ENCODE measurements at places on chromosomes 1 and 21.

- DNase-seq, result no peak
Observed at GRCh38 chr1:173122958-173123852, 72.5 kb upstream of the TNFSF18 start.

- no peak for DNase-seq
Observed at GRCh38 chr1:84504580-84505492, 1.4 kb upstream of the SPATA1 start.

DNA sequence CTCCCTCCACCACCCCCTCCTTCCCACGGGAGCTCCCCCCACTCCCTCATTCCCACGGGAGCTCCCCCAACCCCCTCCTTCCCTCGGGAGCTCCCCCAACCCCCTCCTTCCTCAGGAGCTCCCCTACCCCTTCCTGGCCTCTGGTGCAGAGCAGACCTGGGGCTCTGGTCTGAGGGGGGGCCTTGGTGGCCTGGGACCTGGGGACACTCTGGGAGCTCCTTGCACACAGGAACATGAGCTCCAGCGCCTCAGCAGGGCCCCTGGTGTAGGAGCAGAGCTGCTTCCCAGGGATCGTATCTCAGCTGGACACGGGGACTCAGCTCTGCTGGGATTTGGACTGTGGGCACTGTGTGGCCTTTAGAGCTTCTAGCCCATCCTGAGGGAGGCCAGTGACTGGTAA is 19.7 kb upstream of the PRSS38 start:
- DNase-seq, result no peak

- no peak for DNase-seq
Observed at GRCh38 chr1:26045722-26046245, at the start of gene SLC30A2. Gene SLC30A2 (minus strand): TSS chr1:26046118. CDS start chr1:26045896, 222 bp downstream.

DNA sequence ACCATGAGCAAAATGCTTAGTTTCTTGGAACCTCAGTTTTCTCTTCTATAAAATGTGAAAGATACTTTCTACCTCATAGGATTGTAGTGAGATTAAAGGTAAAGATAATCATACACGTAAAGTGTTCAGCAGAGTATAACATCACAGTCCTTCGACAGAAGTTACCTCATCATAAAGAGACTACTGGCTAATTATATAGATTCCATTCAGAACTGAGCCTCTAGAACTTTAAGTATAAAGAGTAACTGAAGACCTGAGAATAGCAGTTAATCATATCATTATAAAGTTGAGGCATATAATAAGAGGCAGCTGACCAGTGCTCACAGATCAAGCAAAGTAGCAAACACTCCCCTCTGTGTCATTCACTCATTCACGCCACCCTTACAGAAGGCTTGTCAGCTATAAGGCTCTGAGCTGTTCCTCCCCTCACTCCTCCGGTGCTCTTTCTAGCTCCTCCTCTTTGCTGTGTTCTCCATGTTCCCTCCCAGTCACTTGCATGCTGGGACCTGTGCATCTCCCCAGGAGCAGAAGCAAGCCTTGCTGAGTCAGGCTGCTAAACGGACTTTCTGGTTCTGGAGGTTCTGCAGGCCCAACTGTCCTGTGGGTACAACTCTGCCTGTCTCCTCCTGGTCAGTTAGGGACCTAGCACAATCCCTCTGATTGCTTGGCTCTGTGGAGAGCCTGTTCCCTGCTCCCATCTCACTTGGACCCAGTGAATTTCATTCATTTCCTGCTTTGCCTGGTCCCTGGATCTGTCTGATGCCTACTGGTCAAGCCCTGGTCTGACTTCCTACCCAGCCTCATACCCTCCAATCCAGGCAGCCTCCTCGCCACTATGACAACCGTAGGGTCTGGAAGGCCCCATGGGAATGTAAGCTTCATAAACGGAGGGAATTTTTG is 28.3 kb upstream of the LY9 start:
- DNase-seq, result no peak

DNA sequence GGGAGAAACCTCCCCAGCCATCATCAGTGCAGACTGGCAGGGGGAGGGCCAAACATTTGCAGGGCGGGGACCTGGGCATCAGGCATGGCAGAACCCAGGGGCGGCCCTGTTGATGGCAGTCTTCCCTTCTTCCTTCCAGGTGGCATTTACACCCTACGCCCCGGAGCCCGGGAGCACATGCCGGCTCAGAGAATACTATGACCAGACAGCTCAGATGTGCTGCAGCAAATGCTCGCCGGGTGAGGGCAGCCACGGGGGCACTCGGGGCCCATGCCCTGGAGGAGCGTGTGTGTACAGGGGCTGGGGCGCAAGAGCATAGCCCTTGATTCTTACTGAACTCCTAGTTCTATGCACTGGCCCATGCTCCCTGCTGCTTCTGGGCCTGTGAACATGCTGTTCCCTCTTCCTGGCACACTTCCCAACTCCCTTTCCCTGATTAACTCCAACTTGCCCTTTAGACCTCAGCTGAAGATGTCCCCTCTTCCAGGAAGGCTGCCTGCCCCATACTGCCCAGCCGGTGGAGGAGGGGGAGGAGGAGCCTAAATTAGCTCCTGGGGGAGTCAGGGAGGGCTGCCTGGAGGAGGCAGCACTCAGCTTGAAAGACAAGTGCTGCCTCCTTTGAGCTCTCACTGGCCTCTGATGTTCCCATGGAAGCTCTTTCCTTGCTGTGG is 22.0 kb downstream of the TNFRSF1B start:
- DNase-seq, result no peak

- DNase-seq, result no peak
Observed at GRCh38 chr1:52296345-52296744, 69.7 kb downstream of the CC2D1B start.

GRCh38 chr1:68969441-68969840 is 472.6 kb upstream of the DEPDC1 start:
- no peak for DNase-seq

- no peak for DNase-seq
Observed at GRCh38 chr21:45934085-45934484, 47.5 kb upstream of the COL6A1 start.

DNA sequence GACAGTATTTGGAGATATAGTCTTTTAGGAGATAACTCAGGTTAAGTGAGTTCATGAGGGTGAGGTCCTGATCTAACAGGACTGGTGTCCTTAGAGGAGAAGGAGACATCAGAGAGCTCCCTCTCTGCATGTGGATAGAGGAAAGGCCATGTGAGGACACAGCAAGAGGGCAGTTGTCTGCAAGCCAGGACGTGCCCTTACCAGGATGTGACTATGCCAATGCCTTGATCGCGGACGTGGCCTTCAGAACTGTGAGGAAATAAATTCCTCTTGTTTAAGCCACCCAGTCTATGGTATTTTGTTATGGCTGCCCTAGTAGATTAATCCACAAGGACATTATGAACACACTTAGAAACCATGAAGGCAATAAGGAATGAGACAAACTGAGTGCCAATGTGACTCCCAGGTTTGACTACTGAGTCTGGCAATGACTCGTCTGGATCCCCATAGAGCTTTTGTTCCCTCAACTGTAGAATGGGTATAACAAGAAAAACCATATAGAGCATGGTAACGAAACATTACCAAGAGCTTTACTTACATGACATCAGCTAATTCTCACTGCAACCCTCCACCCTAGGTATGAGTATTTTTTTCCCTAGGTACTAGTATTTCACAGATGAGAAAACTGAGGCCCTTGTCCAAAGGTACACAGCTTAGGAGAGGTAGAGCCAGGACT is 6.5 kb downstream of the URB1 start:
- DNase-seq, result no peak

- no peak for DNase-seq
Observed at GRCh38 chr1:33723251-33723650, 140.6 kb upstream of the HMGB4 start.

DNA sequence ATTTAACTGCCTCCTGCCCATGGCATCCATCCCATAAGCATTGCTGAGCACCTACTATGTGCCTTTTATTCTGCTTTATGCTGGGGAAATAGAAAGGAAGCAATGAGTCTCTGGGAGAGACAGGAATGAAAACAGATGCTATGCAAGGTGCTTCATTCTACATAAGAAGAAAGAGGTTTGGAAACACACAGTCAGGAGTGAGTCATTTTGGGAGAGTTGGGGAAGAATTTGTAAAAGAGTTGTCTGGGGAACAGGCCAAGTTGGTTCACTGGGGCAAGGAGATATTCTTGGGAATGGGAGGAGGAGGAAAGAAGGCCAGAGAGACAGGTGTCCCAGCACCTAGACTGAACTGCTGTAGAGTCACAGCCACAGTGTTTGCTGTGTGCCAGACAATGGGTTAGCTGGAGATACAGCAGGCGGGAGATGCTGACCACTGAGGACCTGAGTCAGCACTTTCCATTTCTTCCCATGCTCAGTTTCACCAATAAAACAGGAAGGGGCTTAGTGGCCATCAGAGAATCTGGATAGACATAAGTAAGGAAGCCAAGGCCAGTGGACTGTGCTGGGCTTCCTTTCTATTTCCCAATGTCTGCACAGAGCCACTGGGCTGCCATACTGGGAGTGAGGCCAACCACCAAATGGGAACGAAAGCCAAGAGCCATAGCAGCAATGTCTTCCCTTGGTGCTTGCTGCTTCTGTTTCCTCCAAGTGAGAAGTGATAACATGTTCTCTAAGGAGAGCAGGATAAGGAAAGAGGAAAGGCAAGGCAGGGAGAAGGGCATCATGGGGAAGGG is 187.7 kb upstream of the USP24 start:
- DNase-seq, result no peak

DNA sequence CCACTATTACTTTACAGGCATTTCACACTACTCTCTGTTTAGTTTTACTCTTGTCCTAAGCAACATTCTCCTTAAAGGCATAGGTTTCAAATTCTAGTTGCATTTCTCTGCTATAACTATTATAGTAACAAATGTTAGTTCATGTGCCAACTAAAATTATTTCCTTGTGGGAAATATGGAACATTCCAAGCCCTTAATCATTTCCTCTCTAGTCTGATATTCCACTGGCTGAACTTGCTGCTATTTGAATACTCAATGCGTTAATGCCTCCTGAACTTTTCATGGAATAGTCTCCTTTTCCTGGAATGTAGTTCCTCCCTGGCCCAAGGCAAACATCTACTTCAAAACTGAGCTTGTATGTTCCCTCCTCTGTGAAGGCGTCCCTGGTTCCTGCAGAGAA is 19.3 kb upstream of the TBX19 start:
- DNase-seq, result no peak

DNA sequence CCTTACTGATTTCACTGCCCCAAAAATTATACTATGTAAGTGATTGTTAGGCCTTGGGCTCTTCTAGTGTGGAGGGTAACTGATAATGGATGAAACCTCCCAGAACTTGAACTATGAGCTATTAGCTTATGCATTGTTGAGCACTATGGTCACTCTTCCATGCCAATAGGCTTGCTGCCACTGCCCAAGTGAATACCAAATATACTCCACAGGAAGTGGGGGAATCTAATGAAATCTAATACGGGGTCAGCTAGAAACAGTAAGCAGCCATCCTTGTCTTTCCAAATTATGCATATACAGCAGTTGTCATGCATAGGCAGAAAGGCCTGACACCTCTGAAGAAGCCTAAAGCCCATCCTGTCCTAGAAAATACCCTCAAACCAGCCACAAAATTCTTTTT is 198.7 kb upstream of the PTBP2 start:
- DNase-seq, result no peak

DNA sequence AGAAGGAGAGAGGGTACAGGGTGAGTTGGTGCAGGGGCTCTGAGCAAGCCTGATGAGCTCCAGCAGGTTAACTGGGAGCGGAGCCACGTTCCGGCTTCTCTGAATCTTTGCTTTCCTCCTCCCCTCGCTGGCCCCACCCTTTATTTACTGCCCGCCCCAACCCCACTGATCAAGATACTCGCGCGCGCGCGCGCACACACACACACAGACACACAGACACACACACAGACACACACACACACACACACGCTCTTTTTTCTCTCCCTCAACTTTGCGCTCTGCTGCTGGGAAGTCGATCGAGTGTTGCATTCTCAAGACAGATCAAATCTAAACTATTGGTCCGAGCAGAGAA is at the start of gene GRIK1:
Gene GRIK1, minus strand, starts transcription at position 73 of the 352 bp plus-strand sequence.
- no peak for DNase-seq

DNA sequence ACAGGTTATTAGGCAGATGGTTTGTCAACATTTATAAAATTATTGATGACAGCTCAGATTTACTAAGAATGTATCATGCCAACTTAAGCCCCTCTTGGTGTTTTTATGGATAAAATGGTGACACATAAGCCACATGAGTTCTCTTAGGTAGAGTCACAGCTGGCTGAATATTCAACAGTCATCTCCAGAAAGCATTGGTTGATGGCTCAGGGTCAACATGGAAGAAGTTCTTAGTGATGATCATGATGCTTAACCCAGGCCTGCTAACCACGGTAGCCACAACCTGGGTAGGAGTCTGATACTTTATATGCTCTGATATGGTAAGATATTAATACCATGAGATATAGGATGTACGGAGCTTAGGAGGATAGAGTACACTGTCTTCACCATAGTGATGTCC is 46.4 kb upstream of the SIPA1L2 start:
- no peak for DNase-seq

- DNase-seq, result no peak
Observed at GRCh38 chr1:161404051-161404597, 36.4 kb upstream of the CFAP126 start.

DNA sequence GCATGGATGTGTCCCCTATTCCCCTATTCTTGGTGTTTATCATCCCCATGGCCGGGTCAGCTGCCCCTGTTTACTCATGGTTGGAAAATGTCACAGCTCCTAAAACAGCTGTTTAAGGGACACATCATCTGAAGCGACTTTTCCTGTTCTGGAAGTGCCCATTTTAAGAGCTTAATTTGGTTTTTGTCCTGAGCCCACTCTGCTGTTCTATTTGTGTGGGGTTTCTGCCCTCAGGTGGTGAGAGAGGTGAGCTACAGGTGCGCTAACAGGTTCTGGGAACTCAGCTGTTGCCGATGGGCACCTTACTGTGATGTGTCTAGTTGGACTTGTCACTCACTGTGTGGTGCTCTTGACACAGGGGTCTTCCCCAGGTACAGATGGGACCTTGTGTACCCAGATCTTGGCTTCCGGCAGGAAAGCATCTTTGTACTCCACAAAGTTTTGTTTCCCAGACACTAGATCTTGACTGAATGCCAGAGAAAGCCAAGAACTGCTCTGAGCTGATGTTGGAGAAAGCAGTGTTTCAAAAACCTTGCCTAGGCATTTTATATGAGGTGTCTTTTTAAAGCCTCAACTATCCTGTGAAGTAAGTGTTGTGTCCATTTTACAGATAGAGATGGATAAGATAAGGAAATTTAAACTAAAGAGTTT is 59.0 kb upstream of the CD1D start:
- no peak for DNase-seq

DNA sequence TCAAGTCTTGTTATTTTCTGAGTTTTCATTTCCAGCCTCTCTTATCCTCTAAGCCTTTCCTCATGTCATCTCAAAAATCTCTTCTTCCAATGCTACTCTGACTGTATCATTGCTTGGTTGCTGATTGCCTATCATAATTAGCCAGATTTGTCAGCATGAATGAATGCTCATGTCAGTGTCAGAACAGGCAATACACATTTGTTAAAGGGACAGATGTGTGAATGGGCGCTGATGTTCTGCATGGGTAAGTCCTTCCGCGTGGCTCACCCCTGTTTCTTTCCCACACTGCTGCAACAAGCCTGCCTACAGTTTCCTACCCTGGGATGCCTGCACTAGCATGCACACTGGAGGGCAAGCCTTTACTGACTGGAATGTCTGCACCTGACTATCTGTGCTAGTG is 100.6 kb downstream of the RHOU start:
- no peak for DNase-seq

GRCh38 chr21:33884376-33885171 is 31.0 kb downstream of the ATP5PO start:
- no peak for DNase-seq

- DNase-seq, result no peak
Observed at GRCh38 chr1:41918450-41919043, at the start of gene HIVEP3. Gene HIVEP3 (minus strand): TSS chr1:41918922.
